NCI-H510A treated with DMSO at 0.1 percent for 48 hours (cell line): ENCODE measurements at places on chromosomes 7 and 10.

DNA sequence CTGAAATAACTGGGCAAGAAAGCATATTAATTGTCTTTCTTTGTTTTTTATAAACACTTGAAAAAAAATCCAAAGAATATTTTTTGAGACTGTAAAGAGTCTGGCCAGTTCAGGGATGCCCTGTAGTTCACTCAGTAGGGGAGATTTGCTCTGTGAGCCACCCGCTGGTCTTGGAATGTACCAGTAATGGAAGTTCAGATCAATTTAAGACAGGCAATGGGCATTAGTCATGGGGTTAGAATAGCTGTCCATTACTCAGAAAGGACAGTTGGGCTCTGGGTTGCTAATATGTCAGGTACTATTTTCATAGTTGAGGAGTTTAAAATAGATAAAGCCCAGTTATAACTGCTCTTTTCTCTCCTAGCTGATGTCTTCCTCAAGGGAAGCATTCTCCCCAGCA lies 38.7 kb downstream of the A1CF start:
- DNase-seq, result no peak

GRCh38 chr7:93092757-93093370 lies 24.9 kb downstream of the SAMD9 start:
- no peak for DNase-seq

GRCh38 chr10:1323951-1324350 lies 267.8 kb downstream of the WDR37 start:
- DNase-seq, result no peak

GRCh38 chr10:47383261-47384147 lies 589 bp downstream of the ZNF488 start:
- peak; percentile 79 for DNase-seq

DNA sequence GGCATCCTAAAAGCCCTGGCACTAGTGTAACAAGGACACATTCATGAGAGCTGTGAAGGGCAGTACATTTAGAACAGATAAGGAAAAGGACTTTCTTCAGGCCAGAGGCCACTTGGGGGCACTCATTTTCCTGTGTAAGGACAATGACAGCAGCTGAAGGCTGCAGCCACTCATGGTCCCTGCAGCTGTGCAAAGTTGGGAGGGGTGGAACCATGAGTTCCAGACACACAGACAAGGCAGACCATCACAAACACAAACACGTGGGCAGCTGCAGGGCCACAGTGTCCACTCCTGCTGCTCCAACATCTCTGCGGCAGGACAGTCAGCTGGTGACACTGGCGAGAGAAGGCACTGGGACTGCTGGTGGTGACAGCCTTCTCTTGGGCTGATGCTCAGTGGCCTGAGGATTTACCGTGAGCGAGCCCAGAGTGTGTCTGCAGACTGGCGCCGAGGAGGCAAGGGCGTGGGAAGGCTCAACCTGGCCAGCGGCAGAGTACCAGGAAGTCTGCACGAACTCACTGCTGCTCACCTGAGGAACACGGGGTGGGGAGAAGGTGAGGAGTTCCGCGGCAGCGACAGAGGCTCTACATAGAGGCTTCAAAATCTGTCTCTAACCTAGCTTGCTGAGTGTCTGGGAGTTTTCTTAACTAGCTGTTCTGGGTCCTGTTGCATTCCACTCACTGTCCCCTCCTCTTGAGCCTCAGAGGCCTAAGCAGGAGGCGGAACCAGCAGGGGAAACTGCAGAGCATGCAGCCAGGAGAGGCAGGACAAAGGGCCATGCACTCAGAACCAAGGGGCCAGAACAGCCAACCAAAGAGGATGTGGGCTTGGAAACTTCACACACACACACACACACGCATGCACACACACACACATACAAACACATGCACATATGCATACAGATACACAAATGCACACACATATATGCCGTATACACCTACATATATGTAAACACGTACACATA lies 76.5 kb upstream of the DDC start:
- DNase-seq, result peak; percentile 79

- no peak for DNase-seq
Measured at GRCh38 chr7:151767557-151767956, 109.4 kb downstream of the PRKAG2 start.

GRCh38 chr10:84269773-84270172 lies 24.9 kb downstream of the RGR start:
- DNase-seq, result no peak

DNA sequence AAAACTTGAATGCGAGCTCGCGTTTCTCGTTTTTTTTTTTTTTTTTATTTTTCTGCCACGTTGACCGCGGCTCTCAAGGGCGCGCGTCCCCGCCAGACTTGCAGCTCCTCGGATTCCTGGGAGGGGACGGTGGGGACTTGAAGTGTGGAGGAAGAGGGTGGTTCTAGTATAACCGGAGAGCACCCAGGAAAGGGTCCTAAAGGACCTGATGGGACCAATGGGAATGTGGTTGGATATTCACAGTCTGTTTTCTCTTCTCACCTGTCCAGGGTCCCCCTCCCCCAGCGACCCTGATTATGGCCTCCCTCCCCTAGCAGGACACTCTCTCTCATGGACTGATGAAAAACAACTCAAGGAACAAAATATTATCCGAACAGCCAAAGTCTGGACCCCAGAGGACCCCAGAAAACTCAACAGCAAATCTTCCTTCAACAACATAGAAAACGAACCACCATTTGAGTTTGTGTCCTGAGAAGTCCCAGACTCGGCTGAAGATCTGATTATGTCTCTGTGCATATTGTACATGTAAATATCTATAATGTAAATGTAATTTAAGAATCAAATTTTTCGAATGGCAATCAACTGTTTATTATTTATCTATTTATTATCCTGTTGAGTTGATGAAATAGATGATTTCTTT lies 1.4 kb downstream of the PTF1A start:
- no peak for DNase-seq

GRCh38 chr7:117051808-117052207 lies 98.5 kb downstream of the ST7 start:
- no peak for DNase-seq

DNA sequence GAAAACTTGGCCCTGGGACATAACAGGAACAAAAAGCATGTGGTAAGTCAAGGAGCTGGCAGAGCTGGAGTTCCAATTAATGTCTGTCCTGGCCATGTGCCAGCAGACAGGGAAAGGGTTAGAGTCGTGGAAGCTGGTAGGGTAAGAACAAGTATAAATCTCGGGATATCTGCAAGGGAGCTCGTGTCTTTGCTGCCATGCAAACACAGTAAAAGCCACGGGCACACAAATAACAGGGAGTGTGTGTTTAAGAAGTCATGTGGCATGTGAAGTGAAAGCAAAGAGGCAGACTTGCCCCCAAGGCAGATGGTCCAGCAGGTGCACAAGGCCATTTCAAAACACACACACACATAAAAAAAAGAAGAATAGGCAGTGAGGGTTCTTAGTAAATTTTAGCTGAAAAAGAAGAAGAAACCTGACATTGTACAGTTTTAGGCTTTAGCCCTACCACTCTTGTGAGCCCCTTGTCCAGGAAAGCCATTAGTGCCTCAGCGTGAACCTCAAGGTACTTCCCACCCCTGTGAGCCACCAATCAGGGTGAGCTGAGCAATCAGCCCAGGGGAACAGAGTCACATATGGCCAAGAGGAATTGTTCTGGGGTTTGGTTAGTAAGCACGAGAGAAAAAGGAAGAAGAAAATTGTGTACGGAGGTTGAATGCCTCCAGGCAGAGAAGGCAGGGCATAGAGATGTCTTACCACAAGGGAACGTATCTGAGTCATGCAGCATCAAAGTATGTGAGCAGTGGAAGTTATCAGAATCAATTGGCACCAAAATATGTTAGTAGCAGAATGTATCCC lies 32.8 kb upstream of the ARHGAP12 start:
- peak; percentile 36 for DNase-seq

DNA sequence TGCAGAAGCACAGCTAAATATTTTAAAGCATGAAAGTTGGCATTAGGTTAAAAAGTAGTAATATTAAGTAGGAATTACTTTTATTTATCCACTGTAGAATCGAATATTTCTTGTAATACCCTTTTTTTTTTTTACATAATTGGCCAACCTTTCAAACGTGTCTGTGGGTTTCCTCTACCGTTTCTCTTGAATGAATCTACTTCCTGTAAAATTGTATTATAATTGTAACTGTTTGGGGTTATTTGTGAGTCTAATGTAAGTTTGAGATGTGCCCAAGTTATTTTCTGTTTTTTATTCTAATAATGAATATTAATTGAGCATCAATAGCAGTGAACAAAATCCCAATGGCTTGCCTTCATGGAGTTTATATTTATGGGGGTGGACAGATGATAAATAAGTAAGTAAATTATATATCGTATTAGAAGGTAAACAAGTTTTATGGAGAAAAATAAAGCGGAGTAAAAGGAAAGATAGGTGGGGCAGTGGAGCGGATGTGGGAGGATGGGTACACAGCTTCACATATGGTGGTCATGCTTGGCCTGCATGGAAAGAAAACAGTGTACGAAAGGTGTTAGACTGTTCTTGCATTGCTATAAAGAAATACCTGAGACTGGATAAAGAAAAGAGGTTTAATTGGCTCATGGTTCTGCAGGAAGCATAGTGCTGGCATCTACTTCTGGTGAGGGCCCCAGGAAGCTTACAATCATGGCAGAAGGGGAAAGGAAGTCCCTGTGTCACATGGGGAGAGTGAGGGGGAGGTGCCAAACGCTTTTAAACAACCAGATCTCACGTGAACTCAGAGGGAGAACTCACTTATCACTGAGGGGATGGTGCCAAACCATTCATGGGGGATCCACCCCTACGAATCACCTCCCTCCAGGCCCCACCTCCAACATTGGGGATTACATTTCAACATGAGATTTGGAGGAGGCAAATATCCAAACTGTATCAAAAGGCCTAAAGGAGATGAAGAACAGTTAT lies 5.4 kb downstream of the TSPAN13 start:
- DNase-seq, result no peak

- no peak for DNase-seq
Measured at GRCh38 chr7:128743112-128743772, 4.1 kb downstream of the CALU start.

- DNase-seq, result peak; percentile 79
Measured at GRCh38 chr10:33897291-33897752, 562.9 kb upstream of the NRP1 start.

GRCh38 chr10:69065406-69066361 lies 22.2 kb upstream of the SRGN start:
- no peak for DNase-seq

DNA sequence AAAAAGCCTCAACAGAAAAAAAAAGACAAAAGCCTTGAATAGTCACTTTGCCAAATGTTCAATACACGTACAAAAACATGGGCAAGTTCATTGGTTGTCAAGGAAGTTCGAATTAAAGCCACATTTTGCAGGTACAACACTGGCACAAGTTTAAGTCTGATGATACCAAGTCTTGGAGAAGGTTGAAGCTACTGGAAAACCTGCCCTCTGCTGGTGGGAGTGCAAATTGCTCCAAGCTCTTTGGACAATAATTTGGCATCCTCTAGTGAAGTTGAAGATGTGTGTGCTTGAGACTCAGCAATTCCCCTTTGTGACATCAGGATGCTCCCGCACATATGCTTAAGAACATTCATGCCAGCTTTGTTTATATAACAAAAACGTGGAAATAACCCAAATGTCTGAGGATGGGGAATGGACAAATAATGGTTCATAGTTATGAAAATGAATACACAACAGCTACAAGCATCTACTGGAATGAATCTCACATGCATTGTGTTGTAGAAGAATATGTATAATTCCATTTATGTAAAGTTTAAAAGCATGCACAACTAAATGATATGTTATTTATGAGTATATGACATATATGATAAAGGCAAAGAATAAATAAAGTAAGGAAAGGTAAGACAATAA lies 120.0 kb upstream of the PLPP4 start:
- DNase-seq, result peak; percentile 42

GRCh38 chr10:70334526-70335245 lies 47.7 kb downstream of the LRRC20 start:
- DNase-seq, result no peak
